ENCODE measurements at places on chromosomes 16 and 17. TPM values are rescaled to one million over a fixed set of nuclear protein-coding genes. Genes with fewer than 3 reads are reported as not detected.

Gene CA7
- total RNA-seq, result not detected

Gene LGALS9B
- not detected for total RNA-seq

Gene PLA2G10
- total RNA-seq, result not detected

Gene HEXIM1
- 38.8 TPM for total RNA-seq

Gene TMEM219
- 87.5 TPM for total RNA-seq

Gene CIITA
- 0.20 TPM for total RNA-seq

Gene ARL5C
- not detected for total RNA-seq

Gene CRHR1
- total RNA-seq, result 0.36 TPM

Gene YBX2
- total RNA-seq, result 2.2 TPM

Gene STXBP4
- total RNA-seq, result 29.0 TPM

Gene STAT3
- 119 TPM for total RNA-seq

Gene CCT6B
- 3.5 TPM for total RNA-seq

Gene WDR90
- total RNA-seq, result 77.2 TPM

Gene GLP2R
- total RNA-seq, result 1.5 TPM

Gene NPW
- total RNA-seq, result 16.1 TPM

Gene NTN1
- total RNA-seq, result 2.5 TPM

Gene KRT27
- total RNA-seq, result not detected

Gene KAT2A
- total RNA-seq, result 86.4 TPM

Gene CRYBA1
- total RNA-seq, result not detected

Gene CCL18
- total RNA-seq, result not detected

Gene C16orf96
- 0.45 TPM for total RNA-seq

Gene HBQ1
- total RNA-seq, result 0.60 TPM

Gene SLC12A4
- total RNA-seq, result 155 TPM

Gene CDIP1
- 28.2 TPM for total RNA-seq
